Keratinocyte (primary cell): ENCODE measurements at places on chromosomes 7 and 10. TPM values are rescaled to one million over a fixed set of nuclear protein-coding genes. Genes with fewer than 3 reads are reported as not detected.
A peak's percentile ranks its signal among the peaks of the same experiment; 100 is the strongest.

DNA sequence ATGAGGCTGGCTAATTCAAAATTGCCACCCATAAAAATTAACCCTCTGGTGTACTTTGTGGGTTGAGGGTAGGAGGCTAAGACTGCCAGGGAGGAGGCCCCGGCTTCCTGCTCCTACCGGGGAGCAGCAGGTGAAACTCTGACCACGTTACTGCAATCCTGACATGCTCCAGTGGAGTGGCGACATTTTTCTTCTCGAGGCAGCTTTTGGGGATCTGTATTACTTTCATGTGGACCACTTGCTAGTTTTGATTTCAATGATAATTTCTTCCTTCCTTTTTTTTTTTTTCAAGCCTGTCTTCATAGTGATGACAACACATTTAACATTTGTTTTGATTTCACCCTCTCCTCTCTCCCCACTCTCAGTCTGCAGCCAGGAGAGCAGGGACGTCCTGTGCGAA lies 14.6 kb downstream of the GATA3 start:
- no peak for DNase-seq

- DNase-seq, result no peak
Observed at GRCh38 chr7:116918704-116919103, 34.6 kb upstream of the ST7 start.

- DNase-seq, result no peak
Observed at GRCh38 chr7:158502068-158502750, 85.4 kb downstream of the PTPRN2 start.

DNA sequence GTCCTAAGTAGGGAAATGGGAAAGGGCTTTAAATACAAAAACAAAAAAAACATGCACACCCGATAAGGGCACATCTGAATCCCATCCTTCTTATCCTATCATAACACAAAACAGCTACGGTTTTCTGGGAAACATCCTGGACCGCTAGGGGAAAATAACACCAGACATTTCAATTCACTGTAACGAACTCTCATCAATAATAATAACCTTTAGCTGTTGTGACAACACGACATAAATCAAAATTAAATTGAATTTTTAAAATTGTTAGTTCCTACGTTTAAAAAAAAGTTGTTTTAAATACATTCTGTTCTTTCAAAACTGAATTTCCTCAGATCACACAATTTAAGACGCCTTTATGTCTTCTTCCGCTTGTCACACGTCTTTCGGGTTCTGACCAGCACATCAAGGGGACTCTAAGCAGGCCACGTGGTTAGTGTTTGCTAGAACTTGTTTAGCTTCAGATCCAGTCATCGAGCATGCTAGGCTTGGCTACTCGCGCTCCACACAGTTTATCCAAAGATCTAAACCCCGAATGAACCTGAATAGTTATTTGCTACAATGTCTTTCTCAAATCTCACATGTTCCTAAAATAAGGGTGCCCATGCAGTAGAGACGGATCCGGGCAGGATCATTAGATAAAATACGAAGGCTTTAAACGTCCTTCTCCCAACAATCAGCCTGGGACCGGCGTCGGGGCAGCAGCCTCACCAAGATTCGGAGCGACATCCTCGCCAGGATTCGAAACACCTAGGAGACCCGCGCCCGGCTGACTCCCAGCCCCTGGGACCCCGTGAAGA lies 839 bp downstream of the IKZF5 start:
- DNase-seq, result peak; percentile 26

- no peak for DNase-seq
Observed at GRCh38 chr10:68848806-68849205, 21.5 kb downstream of the STOX1 start.

DNA sequence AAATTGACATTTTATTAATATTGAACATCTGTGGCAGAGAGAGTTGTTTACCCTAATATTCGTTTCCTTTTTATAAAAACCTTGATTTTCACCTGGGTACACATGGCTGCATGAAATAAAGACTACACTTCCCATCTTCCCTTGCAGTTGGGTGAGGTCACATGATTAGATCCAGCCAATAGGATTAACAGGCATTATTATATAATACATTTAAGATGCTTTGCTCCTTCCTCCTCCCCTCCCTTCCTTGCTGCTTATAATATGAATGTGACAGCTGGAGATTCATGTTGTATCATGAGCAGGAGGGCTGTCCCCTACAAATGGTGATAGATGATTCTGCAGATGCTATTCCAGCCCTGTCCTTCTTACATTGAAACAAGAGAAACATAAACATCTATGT lies 146.6 kb downstream of the SH2D4B start:
- DNase-seq, result peak; percentile 7

- DNase-seq, result no peak
Observed at GRCh38 chr7:37046531-37047079, 322.3 kb upstream of the AOAH start.

DNA sequence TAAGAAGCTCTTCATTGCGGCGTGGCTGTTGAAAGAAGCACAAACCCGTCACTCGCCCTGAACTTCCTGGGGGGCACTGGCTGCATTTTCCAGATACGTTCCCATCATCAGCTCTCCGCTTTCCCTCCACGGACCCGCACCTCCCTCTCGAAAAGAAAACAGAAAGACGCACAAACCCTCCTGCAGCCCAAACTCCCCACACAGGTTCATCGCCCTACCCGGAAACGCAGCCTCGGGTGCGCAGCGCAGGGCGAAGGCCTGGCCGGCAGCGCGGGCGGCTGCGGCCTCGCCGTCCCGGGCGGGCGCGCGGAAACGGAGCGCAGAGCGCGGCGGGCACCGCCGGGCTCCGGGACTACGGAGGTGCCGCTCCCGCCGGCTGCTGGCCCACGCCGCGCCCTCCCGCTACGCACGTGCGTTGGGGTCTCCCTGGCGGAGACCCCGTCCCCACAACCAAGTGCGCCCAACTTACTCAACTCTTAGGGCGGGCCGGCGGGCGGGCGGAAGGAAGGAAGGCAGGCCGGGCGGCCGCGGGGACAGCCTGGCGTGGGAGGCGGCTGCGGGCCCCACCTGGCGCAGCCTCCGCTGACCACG lies 822 bp downstream of the ZNF800 start:
- no peak for DNase-seq

GRCh38 chr7:80643336-80643915 lies 5.0 kb downstream of the CD36 start:
- no peak for DNase-seq

- peak; percentile 61 for DNase-seq
Observed at GRCh38 chr7:116552602-116553001, 27.8 kb downstream of the CAV1 start.

GRCh38 chr7:24455813-24456525 lies 117.3 kb upstream of the PALS2 start:
- no peak for DNase-seq

GRCh38 chr7:11415101-11415500 lies 416.9 kb downstream of the THSD7A start:
- no peak for DNase-seq

- DNase-seq, result no peak
Observed at GRCh38 chr7:99355098-99355497, 19.4 kb upstream of the ARPC1B start.

HOGA1 gene
- polyA plus RNA-seq, result 0.49 to 1.0 TPM (median 0.89 TPM) in 3 replicates

BHLHA15 gene
- not detected in 3 replicates for polyA plus RNA-seq

C7orf57 gene
- polyA plus RNA-seq, result 0.22 to 0.60 TPM (median 0.39 TPM) in 3 replicates

ADIRF gene
- 136 to 164 TPM (median 157 TPM) in 3 replicates for polyA plus RNA-seq
